Activated T-cell treated with anti-CD3 and anti-CD28 coated beads for 48 hours (primary cell): ENCODE measurements at places on chromosomes 1 and 21.

GRCh38 chr1:78691995-78692747 is 42.5 kb downstream of the IFI44 start:
- no peak for DNase-seq

DNA sequence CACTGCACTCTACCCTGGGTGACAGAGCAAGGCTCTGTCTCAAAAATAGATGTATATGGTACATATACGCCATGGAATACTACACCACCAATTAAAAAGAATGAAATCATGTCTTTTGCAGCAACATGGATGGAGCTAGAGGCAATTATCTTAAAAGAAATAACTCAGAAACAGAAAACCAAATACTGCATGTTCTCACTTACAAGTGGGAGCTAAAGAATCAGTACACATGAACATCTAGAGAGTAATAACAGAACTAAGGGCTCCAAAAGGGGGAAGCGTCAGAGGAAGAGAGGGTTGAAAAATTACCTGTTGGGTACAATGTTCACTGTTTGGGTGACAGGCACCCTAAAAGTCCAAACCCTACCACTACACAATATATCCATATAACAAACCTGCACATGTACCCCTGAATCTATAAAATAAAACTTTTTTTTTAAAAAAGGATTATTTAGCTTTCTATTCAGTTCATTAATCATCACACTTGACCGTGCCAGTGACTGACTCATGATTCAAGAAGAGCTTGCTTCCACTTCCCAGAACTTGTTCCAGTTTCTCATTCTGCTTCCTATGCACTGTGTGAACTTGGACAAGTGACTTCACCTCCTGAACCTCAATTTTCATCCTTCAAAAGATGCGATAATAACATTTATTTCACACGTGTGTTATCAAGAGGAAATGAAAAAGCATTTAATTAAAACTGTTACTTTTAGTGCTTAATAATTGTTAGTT is 109.6 kb downstream of the PLPP3 start:
- DNase-seq, result no peak

DNA sequence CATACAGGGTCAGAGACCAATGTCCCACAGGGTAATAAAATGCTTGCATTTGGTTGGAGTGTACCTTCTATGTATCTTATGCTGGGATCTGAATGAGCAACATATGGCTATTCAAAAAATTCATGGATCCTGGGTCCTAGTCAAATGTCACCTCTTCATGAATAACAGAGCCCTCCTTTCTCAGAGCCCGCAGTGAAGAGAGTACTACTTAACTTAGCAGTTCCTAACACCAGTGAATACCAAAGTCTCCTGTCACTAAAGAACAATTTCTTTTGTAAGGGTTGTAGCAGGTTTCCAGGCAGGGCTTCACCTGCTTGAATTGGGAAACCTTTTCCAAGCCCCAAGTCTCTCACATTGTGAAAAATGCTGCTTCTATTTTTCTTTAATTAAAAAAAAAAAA is 483.0 kb upstream of the DEPDC1 start:
- DNase-seq, result no peak

DNA sequence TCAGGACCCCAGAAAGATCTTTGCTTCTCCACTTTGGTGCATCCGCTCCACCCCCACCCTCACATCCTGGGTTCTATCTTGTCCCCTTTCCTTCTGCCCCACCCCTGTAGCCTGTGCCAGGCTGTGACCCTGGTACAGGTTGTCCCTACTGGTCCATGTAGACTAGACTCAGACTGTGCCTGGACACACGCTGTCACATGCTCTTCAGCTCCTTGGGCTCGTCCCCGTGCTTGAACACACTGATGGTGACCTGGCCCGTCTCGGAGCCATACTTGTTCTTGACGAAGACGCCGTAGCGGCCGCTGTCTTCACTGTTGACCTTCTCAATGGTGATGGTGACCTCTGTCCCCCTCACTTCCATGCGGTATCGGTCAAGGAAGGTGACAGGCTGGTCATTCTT is 54.8 kb downstream of the MYOM3 start:
- DNase-seq, result no peak

GRCh38 chr1:205976708-205977401 is 26.3 kb downstream of the RAB7B start:
- no peak for DNase-seq
